ENCODE measurements at places on chromosomes 2 and 18.

DNA sequence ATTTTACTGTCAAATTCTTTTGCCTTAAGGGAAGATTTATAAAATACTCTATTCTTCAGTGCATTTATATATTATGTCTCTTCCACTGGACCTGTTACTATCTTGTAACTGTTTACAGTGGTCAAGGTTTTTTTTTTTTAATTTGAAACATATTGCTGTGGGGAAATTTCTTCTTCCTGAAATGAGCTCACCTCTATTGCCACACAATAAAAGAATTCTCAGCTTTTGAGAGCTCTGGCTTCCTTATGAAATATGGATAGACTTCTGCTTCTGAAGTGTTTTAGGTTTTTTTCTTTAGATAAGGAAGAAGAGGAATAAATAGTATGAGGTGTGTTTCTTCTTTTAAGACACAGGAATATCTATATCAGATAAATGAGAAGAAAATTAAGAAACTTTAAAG lies 7.7 kb downstream of the VRK2 start:
- no peak for DNase-seq

DNA sequence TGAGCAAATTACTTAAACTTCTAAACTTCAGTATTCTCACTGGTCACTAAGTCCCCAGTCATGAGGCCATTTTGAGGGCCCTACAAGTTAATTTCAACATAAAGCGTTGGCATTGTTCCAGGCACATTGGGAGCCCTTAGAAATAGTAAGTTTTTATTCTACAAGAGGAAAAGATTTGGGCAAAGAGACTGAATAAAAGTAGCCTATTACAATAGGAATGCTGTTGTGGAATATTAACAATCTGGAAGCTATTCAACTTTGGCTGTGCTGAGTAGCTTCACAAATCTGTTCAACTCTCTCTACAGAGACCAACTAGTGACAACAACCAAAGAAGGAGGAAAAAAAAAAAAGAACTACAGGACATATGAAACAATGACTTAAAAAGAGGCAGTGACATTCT lies 1287.5 kb upstream of the NXPH2 start:
- no peak for DNase-seq

DNA sequence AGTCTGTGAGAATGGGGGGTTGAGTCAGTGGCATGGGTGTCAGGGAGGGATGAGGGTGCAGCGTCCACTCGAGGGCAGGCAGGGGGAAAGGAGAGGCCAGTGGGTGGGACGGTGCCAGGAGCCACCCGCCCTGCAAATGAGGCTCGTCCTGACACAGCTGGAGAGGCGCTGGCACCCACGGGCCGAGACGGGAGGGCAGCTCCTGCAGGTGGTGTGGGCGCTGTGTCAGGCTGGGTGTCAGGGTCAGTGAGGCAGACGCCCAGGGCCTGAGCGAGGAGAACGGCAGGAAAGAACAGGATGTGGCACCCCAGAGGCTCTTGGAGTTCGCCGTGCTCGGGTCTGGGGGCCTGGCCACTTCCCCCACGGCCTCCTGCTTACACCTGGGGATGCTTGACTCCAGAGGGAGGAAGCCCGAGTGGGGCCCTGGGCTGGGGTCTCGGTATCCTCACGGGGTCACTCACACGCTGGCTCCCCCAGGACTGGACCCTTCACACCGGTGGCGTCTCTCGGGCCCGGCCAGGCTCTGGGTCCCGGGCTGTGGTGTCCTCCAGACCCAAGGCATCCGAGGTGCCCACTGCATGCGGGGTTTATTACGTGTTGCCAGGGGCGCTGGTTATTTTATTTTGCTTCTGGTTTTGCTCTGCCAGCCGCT lies 130.5 kb upstream of the CTDP1 start:
- DNase-seq: no peak

- DNase-seq: no peak
These were observed 6.1 kb upstream of the GPC1 start for GRCh38 chr2:240429341-240429871.

DNA sequence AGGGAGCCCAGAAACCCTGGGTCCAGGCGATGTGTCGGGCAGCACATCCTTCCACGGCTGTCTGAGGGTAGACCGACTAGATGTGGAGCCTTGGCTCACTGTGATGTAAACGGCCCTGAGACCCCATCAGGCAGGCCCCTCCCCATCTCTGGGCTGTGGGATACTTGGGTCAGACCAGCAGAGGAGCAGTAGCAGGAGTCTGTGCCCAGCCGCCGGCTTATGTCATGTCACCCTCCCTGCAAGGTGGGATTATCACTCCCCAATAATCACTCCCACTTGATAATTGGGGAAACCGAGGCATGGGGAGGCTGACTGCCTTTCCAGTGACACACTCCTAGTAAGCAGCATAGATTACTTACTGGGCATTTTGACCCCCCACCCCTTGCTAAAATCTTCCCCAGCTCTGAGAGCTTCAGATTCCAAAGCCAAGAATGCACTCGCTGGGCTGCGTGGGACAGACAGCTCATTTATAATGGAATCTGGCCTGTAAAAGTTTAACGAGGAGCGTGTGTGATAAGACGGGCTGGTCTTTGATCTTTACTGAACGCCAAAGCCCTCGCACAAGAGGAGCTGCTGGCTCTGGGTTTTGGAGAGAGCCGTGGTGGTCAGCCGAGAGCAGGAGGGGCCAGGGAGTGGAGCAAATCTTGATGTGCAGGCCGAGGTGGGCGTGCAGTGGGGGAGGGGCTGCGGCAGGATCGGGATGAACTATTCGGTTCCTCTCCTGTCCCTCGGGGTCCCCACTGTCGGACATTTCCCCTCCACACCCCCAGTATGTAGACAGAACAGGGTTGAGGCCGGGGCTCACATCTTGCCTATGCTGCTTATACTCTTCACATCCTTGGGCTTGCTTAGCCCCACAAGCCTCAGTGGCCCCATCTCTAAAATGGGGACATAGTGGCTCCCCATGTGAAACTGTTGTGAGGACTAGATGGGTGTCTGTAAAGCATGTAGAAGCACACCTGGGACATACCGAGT lies 200.0 kb downstream of the GLI2 start:
- DNase-seq: no peak

DNA sequence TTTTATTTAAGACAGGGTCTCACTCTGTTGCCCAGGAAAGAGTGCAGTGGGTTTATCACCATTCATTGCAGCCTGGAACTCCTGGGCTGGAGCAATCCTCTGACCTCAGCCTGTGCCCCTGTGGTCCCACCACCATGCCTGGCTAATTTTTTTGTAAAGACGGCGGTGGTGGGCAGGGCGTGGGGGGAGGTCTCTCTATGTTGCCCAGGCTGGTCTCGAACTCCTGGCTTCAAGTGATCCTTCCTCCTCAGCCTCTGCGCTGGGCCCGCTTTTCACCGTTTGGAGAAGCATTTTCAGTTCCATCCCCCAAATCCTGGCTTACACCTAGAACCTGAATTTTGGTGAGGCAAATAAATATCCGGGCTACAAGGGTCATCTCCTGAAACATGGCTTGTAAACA lies 1.4 kb upstream of the ATP5F1A start:
- no peak for DNase-seq

DNA sequence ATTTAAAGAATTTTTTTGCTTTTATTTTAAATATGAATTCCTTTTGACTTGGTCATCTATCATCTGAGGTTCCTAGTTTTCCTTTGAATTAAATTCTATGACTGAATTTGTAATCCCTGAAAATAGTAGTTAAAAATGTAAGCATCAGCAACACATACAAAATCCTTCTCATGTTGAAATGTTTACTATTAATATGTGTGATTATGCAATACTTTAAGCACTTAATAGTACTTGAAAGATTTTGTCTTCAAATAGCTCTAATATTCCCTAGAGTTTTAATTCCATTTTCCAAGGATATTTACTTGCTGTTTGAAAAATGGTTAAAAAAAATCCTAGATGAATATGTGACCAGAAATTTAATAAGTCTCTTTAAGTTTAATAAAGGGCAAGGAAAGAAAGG lies 26.6 kb upstream of the SPATS2L start:
- no peak for DNase-seq

GRCh38 chr2:15166878-15167277 lies 394.3 kb downstream of the NBAS start:
- no peak for DNase-seq

- no peak for DNase-seq
These were observed 4.5 kb downstream of the PCBP1 start for GRCh38 chr2:70091816-70092215.

DNA sequence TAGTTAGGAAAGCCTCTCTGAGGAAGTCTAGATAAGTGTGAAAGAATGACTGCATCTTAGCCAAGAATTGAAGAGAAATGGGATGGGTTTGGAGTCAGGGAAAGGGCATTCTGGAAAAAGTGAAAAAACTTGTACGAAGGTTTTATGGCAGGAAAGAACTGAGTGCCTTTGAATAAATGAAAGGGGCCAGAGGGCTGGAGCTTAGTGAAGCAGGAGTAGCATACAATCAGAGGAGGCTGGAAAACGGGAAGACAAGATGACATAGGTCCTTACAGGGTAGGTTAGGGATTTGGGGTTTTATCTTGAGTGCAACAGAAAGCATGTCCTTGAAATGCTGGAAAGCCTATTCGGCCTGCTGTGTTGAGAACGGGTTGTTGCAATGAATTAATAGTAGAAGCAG lies 152.6 kb upstream of the RND3 start:
- no peak for DNase-seq

- DNase-seq: no peak
These were observed 29.2 kb downstream of the GPC1 start for GRCh38 chr2:240464514-240465241.

DNA sequence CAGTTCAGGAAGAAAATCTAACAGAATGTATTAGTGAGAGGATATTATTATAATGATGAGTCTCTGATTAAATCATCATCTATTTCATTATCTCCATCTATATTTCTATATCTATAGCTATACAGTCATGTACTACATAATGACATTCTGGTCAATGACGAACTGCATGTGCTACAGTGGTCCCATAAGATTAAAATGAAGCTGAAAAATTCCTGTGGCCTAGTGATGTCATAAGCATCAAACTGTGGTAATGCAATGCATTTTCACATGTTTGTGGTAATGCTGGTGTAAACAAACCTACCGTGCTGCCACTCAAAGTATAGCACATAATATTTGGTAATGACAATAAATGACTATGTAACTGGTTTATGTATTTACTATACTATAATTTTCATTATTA lies 1127.9 kb upstream of the CHAC2 start:
- DNase-seq: no peak

DNA sequence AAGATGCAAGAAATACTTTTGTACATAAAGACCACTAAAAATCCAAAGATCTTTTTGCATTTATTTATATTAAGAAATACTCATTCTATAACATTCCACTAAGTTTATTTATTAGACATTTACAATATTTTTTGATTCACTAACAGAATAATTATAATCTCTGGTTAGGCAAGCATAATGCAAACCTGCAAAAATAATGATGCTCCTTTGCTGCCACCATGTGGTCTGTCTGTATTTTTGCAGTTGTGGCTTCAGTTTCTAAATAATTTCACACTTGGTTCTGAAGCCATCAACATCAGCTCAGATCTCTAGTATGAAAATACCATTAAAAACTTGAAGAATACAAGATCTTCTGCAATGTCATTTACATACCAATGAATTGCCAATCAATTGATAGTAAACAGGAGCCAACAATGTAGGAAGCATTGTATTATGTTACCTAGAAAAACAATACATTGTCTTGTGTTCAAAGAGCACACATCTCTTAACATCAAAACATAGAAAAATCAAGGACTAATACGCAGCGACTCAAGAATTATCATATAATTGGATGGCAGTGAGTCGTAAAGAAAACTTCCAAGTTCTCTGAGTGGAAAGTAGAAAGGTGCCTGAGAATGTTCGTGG lies 28.8 kb upstream of the WDR75 start:
- no peak for DNase-seq

DNA sequence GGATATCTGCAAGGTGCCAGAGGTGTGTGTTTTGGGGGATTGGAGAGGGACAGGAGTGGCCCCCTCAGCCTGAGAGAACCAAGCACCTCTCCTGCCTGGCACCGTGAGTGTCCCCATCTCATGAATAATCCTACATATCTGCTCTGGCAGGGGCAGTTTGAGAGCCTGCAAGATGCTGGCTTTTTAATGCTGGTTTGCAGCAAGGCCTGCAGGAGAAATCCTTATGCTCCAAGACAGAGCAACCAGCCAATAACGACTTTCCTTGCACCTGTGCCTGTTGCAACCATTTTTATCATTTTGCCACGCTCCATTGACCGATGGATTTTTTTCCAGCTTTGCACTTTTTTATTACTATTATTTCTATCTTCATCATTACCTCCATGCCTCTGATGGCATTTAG lies 259.4 kb upstream of the SKOR2 start:
- DNase-seq: no peak

GRCh38 chr18:45103319-45104048 lies 422.8 kb downstream of the SETBP1 start:
- DNase-seq: no peak

DNA sequence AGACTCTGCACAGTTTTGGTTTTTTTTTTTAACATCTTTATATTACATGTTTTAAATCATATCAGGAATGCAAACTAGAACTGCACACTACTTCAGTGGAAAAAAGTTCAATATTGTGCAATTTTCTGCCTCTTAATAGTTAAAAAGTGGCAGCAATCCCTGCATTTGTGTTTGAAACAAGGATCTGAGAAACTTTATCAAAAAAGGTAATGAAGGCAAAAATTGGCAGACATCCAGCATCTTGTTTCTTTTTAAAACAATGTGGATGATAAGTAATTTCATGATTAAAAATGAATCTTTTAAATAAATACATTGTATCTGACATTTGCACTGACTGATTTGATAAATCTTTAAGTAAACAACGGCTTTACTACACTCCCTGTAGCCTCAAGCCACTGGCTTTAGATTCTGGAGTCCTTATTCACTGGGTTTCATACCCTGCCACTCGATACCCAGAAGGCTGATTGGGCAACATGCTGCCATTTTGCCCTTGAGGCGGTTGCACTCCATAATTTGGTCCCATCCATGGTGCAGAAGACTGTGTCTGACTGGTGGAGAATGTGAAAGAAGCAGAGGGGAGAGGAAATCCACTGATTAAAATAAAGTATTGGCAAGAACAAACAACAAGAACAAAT lies 21.6 kb upstream of the C2orf42 start:
- DNase-seq: no peak

- no peak for DNase-seq
These were observed 245.7 kb downstream of the DYM start for GRCh38 chr18:49214706-49215105.

DNA sequence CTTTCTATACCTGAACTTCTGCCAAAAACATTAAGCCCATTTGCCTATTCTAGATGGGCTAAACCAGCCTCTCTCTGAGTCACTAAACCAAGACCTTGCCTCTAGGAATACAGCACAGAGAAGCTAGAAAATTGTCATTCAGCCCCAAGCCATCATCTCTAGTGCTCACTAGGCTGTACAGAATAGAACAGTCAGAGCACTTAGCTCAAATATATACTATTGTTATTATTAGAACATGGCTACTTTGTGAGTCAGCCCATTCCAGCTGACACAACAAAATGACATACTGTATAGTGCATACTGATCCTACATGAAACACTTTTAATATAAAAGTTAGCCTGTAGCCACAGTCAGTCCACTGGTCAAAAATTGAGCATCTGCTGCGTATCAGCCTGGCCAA lies 418.8 kb downstream of the NRXN1 start:
- no peak for DNase-seq

GRCh38 chr2:49226360-49226759 lies 72.0 kb upstream of the FSHR start:
- no peak for DNase-seq
